Hematopoietic multipotent progenitor cell treated with erythropoietin and hydrocortisone succinate and interleukin-3 and kit ligand, for 15 days (in vitro differentiated cells): ENCODE measurements at places on chromosomes 4 and X.

DNA sequence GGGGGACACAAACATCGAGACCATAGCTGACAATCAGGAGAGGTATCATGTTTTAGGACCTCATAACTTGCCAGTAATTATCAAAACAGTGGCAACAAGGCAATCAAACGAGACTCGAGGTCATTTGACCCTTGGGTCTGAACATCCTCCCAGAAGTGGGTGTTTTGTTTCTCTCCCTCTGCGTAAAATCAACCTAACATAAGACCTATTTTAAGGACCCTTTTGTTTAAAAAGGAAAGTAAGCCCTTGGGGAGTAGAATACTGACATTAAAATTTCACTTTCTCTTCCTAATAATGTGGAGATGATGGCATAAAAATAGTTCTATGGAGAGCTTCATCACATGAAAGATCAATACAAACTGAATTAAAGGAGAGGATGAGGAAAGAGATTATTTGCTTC lies 106.2 kb upstream of the PUDP start:
- no peak for DNase-seq

DNA sequence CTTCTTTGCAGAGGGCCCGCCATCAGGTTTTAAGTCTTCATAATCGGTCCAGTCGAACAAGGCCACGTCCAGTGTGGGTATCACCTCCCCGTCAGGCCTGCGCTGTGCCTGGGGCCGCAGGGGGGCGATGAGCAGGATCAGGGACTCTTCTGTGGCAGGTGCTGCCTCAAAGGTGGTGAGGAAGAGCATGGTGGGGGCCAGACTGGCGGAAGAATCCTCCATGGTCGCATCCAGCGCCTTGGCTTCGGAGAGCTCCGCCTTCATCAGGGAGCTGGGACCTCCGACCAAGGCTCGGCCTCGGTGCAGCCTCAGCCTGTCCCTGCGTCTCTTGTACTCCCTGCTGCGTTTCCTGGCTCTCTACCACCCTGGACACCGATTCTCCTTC lies 17.5 kb downstream of the FAM9A start:
- no peak for DNase-seq

DNA sequence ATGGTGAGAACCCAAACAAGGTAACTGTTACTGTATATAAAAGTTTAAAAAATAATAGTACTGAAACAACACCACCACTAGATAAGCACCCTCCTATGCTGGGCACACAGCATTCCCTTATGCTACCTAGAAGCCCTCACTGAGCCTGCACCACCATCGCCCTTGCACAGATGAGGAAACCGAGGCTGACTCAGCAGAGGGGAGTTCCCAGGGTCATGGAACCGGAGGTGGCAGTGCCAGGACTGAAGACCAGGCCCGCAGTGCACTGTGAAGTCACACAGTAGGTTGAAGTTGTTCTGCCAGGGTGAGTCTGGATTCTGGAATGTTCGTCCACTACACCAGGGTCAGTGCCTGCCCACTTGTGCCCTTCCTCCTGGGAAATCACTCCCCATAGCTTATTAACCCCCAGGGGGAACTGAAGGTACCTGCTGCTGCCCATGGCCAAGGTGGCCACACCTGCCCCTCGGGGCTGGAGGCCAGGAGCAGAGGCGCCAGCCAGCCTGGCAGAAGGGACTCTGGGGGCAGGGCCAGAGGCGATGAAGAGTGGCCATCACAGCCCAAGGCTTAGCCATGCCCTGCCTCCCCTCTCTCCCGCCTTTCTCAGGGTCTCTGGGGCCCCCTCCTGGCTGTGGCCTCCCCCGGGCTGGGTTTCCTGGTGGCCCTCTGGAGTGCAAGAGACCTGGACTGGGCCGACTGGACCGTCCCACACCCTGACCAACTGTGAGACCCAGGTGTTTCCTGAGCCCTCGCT lies 15.1 kb upstream of the ABLIM2 start:
- DNase-seq, result no peak

DNA sequence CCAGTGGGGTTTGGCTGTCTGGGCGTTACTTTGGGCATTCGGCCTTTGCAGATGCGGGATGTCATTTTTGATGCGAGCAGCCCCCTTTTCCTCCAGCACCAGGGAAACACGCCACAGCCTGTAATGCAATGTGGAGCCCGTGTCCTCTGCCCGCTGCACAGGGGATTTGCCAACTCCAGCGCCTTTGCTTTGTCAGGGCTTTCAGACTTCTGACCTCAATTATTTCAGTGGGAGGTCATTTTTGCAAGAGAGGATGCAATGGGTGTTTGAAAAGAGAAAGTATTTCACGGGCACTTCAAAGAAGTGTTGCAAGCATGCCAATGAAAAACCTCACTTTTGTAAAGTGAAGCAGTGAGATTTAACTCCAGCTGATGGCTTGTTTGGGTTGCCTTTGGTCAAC lies 11.5 kb downstream of the CLCN4 start:
- DNase-seq, result no peak

- peak; percentile 61 for DNase-seq
Measured at GRCh38 chr4:184815046-184815877, 10.5 kb downstream of the ACSL1 start.

- no peak for DNase-seq
Measured at GRCh38 chr4:183632689-183633088, 26.3 kb downstream of the RWDD4 start.

- no peak for DNase-seq
Measured at GRCh38 chrX:84188320-84188834, 378 bp upstream of the RPS6KA6 start.

DNA sequence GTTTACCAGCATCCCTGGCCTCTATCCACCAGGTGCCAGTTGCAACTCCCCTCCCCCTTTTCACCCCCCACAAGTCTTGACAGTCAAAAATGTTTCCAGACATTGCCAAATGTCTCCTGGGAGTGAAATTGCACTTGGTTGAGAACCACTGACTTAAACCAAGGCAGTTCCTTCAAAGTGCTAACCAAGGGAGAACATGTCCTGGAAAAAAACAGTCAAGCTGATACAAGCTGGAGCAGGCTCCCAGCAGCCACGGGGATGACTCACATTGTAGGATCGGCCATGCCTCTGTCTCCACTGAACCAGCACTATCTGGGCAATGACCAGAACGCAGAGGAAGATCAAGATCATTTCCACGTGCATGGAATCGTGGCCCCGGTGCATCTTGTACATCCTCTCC lies 11.4 kb downstream of the RNF175 start:
- no peak for DNase-seq

GRCh38 chrX:15855568-15856221 lies 1.1 kb upstream of the AP1S2 start:
- peak; percentile 4 for DNase-seq

DNA sequence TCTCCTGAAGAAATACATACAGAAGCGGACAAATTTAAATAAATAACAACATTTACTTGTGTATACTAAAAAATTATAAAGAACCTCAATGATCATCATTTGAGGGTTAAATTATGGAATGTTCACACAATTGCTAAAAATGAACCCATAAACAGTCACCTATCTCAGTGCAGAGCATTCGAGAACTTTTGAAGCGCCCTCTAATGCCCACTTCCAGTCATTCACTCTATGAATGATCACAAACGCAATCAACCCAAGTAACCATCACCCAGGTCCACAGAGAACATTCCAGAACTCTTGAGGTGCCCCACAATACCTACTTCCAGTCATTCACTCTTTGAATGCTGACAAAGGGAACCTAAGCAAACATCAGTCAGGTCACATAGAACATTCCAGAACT lies 103.5 kb upstream of the PLAC1 start:
- peak; percentile 7 for DNase-seq

- no peak for DNase-seq
Measured at GRCh38 chrX:6985537-6985936, 162.0 kb upstream of the STS start.

DNA sequence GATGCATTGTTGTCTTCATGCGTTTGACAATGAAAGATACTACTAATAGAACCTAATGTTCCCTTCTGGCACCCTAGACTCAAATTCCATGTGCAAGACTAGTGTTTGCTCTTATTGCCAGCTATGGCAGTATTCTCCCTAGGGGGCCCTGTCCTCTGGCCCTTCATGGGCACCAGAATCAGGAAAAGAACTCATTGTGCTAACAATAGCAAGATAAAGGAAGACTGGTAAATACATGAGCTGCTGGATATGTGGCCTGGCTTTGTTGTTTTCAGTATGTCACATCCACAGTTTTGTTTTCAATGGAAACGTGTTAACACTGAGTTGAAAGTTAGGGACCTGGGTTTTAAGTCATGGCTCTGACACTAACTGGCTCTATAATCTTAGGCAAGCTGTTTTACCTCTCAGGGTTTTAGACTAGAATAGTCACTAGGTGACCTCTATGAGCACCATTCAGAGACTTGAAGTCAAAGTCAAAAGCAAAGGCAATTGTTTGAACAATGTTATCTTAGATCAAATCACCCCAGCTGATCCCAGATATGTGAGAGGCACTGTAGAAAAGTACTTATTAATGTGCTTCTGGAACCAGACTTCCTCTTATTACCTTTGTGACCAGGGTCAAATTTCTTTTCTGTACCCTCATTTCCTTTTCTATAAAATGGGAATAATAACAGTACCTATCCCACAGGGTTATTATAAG lies 253.7 kb upstream of the DIAPH2 start:
- no peak for DNase-seq

- DNase-seq, result no peak
Measured at GRCh38 chr4:158006990-158007389, 165.8 kb downstream of the GASK1B start.

DNA sequence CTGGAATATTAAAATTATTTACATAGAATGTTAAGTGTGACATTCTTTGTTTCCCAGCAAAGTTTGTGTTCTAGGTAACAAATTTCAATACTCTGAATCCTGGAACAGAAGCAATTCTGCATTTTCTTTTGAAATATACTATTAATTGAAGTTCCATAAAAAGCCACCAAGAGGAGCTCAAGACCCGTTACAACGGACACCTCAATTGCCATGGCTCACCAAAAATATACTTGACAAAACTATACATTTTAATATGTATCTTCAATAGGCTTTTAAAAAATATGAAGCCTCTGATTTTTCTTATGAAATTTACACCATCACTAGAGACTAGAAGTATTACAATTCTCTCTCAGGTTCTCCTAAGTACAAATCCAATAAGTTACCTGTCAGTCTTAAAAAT lies 111.4 kb downstream of the NYX start:
- DNase-seq, result no peak

GRCh38 chr4:76896614-76897535 lies 1.1 kb downstream of the SOWAHB start:
- DNase-seq, result no peak

DNA sequence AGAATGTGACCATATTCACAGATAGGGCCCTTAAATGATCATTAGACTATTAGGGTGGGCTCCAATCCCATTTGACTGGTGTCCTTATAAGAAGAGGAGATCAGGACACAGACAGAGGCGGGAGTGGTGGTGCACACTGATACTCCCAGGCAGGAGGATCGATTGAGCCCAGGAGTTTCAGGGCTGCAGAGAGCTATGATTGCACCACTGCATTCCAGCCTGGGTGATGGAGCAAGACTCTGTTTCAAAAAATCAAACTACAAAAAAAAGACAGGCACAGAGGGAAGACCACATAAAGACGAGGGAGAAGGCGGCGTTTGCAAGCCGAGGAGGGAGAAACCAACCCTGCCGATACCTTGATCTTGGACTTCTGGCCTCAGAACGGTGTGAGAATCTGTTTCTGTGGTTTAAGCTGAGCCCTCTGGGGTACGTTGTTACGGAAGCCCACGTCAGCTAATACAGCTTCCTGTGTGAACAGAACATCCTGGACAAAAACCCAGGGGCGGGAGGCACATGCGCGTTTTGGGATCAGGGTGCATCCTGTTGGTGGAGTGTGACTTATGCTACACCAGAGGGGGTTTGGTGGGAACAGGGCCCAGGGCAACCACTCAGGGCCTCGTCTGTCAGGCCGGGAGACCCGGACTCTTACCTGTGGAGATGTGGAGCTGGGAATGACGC lies 211.8 kb upstream of the PSAPL1 start:
- no peak for DNase-seq

DNA sequence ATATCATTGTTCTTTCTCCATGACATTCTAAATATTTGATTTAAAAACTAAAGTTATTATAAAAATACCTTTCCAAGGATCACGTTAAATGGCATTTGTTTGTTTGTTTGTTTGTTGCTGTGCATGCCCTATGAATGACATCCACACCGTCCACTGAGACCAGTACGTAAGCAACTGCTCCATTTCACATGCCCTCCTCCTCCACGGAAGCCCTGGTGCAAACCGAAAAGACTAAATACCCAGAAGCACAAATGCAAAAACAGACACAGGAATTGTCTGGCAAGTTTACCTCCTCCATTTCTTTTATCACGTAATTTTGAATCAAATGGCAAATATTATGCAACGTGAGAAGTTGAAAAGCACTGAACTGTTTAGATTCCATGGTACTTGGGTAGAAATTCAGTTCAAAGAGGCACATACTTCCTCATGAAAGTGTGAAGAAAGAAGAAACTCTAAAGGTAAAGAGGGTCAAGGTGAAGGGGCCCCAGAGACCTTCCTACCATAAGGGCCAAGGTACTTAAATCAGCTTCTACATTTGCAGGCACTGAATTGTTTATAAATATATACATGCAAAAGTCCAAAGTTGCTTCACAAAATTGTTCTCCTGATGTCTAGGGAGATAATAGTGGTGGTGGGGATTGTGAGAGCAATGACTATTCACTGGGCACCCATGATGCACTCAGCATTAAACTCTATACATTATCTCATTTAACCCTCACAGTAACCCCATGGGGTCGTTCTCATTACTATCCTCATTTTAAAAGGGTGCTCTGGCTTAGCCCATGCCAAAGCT lies 23.4 kb downstream of the IRF2 start:
- DNase-seq, result no peak

DNA sequence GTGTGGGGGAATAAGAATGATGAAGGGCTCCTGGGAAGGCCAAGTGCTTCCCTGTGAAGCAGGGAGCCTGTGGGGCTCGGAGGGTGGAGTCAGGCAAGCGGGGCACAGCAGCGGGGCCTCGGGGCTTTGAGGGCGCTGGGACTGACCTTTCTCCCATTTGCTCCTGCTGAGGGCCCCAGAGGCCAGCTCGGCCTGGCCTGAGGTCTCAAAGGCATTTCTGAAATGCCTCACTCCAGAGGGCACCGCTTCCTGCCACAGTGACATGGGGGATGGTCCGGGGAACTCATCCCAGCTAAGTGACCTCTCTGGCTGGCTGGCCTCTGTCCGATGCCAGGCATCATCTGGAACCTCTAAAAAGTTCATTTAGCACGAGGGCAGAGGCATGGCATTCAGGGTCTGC lies 98.8 kb upstream of the STX18 start:
- DNase-seq, result no peak

GRCh38 chr4:64001229-64001898 lies 407.9 kb downstream of the TECRL start:
- DNase-seq, result no peak
